Pancreas (tissue), 10 donors: ENCODE measurements at places on chromosomes 6 and 20. TPM values are rescaled to one million over a fixed set of nuclear protein-coding genes. Genes with fewer than 3 reads are reported as not detected.

EHMT2 gene
- polyA plus RNA-seq, result 55.8 TPM

GPR6 gene
- polyA plus RNA-seq, result 0.21 TPM

BEND6 gene
- polyA plus RNA-seq, result 0.87 TPM

TRDN gene
- 0.21 TPM for polyA plus RNA-seq

TBXT gene
- polyA plus RNA-seq, result not detected

EYS gene
- 0.04 TPM for polyA plus RNA-seq

KCNK5 gene
- polyA plus RNA-seq, result 30.8 TPM

ELOVL2 gene
- 1.9 TPM for polyA plus RNA-seq

RAET1L gene
- not detected for polyA plus RNA-seq

OR2H1 gene
- polyA plus RNA-seq, result not detected

GJA1 gene
- polyA plus RNA-seq, result 3.3 TPM

EEF1A1 gene
- 5,774 TPM for polyA plus RNA-seq

CCDC167 gene
- 12.1 TPM for polyA plus RNA-seq

LZTS3 gene
- 20.3 TPM for polyA plus RNA-seq

RING1 gene
- 57.6 TPM for polyA plus RNA-seq

TFAP2A gene
- polyA plus RNA-seq, result 0.42 TPM

EPHA7 gene
- polyA plus RNA-seq, result 0.15 TPM

JAG1 gene
- 13.9 TPM for polyA plus RNA-seq

ADGRB3 gene
- 0.26 TPM for polyA plus RNA-seq

SLC44A4 gene
- polyA plus RNA-seq, result 6.5 TPM

MAP3K7 gene
- 10.5 TPM for polyA plus RNA-seq

TRERF1 gene
- 2.3 TPM for polyA plus RNA-seq

GNAS-AS1 gene
- 2.8 TPM for polyA plus RNA-seq

HLA-DQB2 gene
- polyA plus RNA-seq, result not detected

CST9 gene
- not detected for polyA plus RNA-seq

EFCAB8 gene
- polyA plus RNA-seq, result 0.14 TPM

WFDC2 gene
- 16.7 TPM for polyA plus RNA-seq

ZDHHC14 gene
- 9.9 TPM for polyA plus RNA-seq

OLIG3 gene
- polyA plus RNA-seq, result not detected

ZFP64 gene
- polyA plus RNA-seq, result 3.3 TPM

LAMA4 gene
- polyA plus RNA-seq, result 3.4 TPM

TOMM6 gene
- 196 TPM for polyA plus RNA-seq

RPS6KA2 gene
- polyA plus RNA-seq, result 7.9 TPM

RIPOR3 gene
- polyA plus RNA-seq, result 11.3 TPM

SYCP2L gene
- polyA plus RNA-seq, result 2.3 TPM

DUSP15 gene
- 2.5 TPM for polyA plus RNA-seq

SRMS gene
- not detected for polyA plus RNA-seq

RIPPLY2 gene
- 9.4 TPM for polyA plus RNA-seq

RBPJL gene
- polyA plus RNA-seq, result 1,163 TPM

SLC17A9 gene
- 6.2 TPM for polyA plus RNA-seq

FOXF2 gene
- polyA plus RNA-seq, result 0.82 TPM

MAP7 gene
- polyA plus RNA-seq, result 10.7 TPM

ARG1 gene
- 2.0 TPM for polyA plus RNA-seq

PRDM1 gene
- 0.92 TPM for polyA plus RNA-seq

CFB gene
- polyA plus RNA-seq, result 101 TPM

SNHG17 gene
- polyA plus RNA-seq, result 36.8 TPM

BTBD3 gene
- polyA plus RNA-seq, result 21.2 TPM

DEFB116 gene
- polyA plus RNA-seq, result not detected

TOX2 gene
- polyA plus RNA-seq, result 0.95 TPM

LRRC73 gene
- polyA plus RNA-seq, result 0.38 TPM

HLA-B gene
- polyA plus RNA-seq, result 269 TPM

BANF2 gene
- polyA plus RNA-seq, result 0.59 TPM
